ENCODE measurements at places on chromosomes 11 and 22.

DNA sequence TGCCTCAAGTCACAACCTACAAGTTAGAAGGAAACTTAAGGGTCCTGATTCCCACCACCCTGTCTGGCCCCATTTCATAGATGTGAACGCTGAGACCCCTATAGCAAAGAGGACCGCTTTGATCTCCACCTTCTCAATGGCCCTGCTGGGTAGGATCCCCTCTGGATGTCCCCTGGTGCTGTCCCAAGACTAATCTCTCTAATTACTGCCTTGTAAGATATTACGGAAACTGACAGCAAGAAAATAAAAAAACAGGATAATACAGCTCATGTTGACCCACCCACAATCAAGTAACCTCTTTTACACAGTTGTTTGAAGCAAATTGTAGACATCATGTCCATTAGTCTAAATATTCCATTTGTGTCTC, 20.9 kb downstream of the IGLL5 start:
- DNase-seq = no peak

GRCh38 chr22:32407312-32407711, 4.7 kb downstream of the RTCB start:
- no peak for DNase-seq

GRCh38 chr11:1486054-1486825, at the start of gene MOB2:
Gene MOB2 (minus strand): TSS chr11:1486779. CDS start chr11:1486556, 223 bp downstream.
- no peak for DNase-seq

DNA sequence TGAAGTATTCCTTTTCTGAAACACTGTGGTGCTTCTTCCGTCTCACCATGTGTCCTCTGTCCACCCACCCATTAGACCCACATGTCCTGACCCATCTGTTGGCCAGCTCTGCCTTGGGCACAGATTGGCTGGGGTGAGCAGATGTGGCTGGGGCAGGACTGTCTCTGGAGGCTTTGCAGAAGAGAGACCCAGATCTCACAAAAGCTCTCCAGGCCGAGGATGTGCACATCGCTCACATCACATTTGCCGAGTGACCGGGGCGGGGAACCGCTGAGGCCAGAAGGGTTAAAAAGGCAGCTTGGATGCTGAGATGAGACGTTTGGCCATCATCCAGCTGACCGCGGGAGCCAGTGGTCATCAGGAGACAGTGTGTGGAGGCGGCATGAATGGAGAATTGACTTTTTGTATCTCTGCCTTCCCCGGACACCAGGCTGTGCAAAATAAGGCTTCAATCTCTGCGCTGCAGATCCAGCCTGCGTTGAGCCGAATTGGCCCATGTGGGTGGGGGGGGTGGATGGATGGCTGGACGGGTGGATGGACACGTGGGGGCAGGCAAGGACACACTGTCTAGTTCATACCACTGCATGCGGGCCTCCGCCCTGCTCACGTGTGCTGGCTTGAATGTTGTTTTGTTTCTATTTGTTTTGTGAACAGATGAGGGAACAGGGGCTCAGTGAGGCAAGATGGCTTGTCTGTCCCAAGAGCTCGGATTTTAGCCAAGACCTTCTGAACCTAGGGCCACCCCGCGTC, 6.1 kb downstream of the IFITM10 start:
- no peak for DNase-seq

GRCh38 chr11:25576320-25576719, 755.6 kb upstream of the ANO3 start:
- no peak for DNase-seq

- DNase-seq = no peak
Measured at GRCh38 chr11:504053-504993, 2.7 kb downstream of the RNH1 start.

DNA sequence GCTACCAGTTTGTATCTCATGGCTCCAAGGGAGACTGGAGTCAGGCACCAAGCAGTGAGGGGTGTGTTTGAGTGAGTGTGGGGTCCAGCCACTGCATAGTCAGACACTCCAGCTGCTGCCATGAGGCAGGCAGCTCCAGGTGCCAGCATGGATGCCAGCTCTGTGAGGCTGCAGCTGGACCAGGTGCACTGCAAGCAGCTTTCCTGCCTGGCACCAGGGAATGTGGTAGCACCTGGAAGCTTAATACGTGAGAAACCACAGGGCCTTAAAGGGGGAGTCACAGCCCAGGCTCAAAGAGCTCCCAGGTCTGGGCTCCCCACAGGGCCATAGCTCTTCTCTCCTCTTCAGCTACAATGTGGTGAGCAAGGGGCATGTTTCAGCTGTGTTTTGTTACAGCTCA, 817.8 kb upstream of the LUZP2 start:
- no peak for DNase-seq

DNA sequence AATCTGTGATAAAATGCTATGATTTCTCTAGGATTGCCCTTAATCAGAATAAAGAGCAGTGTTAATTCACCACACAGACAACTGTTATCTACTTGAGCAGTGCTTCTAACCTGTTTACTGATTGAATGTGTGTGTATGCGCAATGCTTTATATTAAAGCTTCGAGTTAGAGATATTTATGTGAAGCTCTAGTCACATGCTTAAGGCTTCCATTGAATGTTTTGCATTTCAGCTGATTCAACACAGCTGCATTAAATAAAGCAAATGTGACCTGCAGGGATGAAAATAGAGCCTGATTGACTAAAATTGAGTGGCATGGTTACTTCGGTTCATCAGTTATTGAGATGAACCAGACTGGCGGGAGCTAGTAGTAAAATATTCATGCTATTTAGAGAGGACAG, 395.3 kb downstream of the JRKL start:
- no peak for DNase-seq

- DNase-seq = no peak
Measured at GRCh38 chr22:43267332-43267980, 75.7 kb downstream of the SCUBE1 start.

DNA sequence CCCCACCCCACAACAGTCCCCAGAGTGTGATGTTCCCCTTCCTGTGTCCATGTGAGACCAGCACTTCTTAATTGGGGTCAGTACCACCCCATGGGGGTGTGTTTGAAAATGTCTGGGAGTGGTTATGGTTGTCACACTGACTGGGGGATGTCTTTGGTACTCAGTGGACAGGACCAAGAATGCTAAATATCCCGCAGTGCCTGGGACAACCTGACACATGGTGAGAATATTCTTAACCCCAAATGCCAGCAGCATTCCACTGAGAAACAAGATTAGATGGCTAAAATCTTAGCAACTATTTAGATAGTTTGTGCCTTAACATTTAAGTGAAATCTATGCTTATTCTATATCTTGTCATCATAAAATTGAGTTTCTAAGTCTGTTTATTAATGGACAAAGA, 177.5 kb upstream of the ZBED5 start:
- DNase-seq = no peak

DNA sequence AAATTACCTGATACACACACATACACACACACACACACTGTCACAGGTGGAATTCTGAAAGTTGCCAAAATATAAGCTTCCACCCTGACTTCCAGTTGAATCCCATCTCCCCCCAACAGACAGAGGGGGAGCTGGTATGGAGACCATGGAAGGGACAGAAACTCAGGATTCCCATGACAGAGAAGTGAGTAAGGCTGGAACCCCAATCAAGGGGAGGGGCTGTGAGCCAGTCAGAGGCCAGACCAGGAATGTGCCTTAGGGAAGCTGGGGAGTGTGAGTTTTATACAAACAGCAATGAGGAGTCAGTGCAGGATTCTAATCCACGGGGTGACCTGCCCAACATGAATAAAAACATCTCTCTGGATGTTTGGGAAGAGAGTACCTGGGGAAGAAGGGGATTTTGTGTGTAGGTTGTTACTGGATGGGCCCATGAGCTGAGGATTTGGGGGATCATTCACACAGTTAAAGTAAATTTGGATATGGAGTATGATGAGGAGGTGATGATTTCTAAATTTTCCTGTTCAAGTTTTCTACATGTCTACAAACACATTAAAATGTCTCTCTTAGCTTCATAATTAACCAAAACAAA, 38.7 kb upstream of the TOP3B start:
- no peak for DNase-seq

DNA sequence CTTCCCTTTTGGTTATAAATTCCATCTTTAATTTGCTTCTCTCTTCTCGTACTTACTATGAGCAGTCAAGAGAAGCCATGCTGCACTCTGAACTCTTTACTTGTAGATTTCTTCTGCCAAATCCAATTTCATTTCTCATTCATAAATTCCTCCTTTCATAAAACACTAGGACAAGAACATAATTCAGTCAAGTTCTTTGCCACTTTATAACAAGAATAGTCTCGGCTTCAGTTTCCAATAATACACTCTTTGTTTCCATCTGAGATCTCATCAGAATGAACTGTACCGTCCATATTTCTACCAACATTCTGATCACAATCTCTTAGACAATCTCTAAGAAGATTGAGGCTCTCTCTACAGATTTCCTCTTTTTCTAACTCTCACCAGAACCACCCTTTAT, 25.1 kb downstream of the IZUMO1R start:
- no peak for DNase-seq

DNA sequence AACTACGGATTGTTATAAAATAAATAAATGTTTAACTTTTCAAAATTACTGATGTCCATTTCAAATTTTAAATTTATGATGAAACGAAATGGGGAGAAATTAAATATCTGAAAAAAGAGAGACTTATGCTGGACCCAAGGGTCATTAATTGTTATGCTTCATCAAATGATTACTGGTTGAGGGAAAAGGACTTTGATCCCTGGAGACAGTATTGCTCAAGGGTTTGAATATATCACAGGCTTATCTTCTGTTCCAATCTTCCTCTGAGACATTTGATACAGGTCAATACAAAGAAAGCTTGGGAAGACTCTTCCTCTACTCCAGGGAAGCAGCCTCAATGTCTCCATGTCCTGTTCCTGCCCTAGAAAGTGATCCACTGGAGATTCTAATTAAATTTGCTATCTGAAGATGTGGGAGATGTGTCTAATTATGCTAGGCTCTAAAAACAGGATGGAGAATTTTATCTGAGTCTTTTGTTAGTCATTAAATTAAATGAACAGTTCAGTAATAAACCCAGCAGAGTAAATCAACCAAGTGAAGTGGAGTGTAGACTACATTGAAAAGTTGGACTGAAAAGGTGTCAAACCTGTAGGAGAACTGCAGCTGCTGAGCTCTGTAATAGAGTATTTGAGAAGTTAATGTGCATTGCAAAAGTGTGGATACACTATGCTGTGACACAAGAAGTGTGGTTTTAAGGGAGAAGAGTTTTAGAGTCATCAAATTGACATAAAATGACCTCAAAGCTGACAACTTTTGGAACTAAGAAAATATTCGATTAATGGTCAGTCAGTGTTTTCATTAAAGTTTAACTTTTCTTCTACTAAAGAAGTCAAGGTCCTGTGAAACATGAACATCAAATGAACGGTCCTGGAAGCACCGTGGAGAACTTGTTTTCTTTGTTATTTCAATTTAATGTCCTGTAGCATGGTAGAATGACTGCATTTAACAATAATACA, 623.7 kb upstream of the CCDC90B start:
- DNase-seq = no peak

- DNase-seq = no peak
Measured at GRCh38 chr11:2096011-2096918, 42.9 kb downstream of the IGF2 start.

- no peak for DNase-seq
Measured at GRCh38 chr11:71396548-71397123, 51.6 kb downstream of the DHCR7 start.

DNA sequence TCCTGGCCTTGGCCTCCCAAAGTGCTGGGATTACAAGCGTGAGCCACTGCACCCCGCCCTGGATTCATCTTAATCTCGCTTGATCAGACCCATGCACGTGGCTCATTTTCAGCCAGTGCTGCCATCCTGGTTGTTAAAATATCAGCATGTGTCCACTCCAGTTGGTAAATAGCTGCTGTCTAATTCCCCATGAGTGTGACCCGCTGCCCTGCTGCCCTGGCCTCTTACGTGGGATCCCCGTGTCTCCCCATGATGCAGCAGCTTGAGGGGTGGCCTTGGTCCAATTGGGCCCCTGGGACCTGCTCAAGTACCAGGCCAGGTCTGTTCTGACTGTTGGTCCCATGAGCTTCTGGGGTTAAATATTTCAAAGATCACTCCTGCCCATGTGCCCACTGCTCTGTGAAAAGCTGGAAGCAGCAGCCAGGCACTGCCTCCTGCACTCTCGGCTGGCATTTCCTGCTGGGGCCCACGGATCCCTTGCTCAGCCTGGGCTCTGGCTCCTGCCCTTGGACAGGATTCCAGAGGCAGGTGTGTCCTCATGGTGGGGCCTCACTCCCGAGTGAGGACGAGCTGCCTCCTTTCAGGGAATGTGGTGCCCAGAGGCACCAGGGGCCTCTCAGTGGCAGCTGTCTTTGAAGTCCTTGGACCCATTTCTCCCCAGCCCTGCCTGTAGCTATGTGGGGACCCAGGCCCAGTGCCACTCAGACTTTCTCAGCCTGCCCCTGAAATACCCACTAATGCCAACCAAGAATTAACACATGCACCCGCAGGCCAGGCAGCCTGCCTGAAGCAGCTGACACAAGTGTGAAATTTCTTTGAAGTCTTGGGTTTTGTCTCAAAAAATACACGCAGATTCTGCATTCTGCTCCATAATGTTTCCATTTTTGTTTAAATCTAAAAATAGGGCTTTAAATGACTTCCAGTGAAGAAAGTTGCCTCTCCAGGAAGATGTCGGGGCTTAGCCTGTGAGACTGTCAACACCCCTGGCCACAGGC, 38.1 kb upstream of the PRDM11 start:
- DNase-seq = no peak

DNA sequence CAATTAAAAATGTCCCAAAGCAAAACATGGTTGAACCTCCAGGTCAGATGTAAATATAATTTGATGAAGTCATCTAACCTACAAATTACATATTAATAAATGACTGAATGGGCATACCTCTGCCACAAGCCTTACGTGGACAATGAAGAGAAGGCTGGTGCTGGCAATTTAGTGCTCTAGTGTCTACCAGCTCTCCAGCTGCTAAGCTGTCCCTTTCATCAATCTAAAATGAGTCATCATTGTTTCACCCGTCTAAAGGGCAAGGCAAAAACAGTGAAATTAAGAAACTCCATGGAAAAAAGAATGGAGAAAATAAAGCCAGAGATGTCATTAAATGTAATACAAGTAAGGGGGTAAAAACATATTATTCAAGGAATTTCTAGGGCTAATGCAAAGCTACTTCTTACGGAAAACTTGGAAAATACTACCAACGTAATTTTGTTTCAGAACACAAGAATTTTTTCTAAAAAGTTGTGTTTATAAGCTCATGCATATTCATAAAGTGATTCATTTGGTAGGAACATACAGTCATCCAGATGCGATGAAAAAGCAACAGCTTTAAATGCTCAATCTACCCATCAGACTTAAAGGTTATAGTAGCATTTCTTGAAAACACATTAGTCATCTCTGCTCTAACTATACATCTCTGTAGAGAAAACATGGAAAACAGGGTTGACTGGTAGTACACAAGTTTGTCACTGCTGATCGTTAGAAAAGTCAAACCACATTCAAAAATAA, 71.5 kb downstream of the SIK3 start:
- DNase-seq = no peak

GRCh38 chr11:57240007-57240406, 3.0 kb upstream of the APLNR start:
- no peak for DNase-seq

- DNase-seq = no peak
Measured at GRCh38 chr22:25540908-25541660, 23.4 kb upstream of the GRK3 start.
